Karpas-422 (cell line): ENCODE measurements at places on chromosomes 2 and 18. TPM values are rescaled to one million over a fixed set of nuclear protein-coding genes. Genes with fewer than 3 reads are reported as not detected.

GRCh38 chr2:29449499-29449898 is 334.3 kb downstream of the CLIP4 start:
- H3K27ac ChIP-seq: no peak overlapping the region
- H3K36me3 ChIP-seq: no peaks in the 10 kb centered on the region
- H3K27me3 ChIP-seq: no peaks in the 10 kb centered on the region
- H3K4me1 ChIP-seq: no peaks in the 10 kb centered on the region
- no peak for DNase-seq

GRCh38 chr2:83808878-83809277 is 650.2 kb downstream of the SUCLG1 start:
- H3K36me3 ChIP-seq: no peaks in the 10 kb centered on the region
- no peak overlapping the region for H3K4me3 ChIP-seq
- no peak overlapping the region for H3K27ac ChIP-seq
- no peak for DNase-seq
- no peaks in the 10 kb centered on the region for H3K27me3 ChIP-seq

- no peaks in the 10 kb centered on the region for H3K27me3 ChIP-seq
- DNase-seq: no peak
- no peak overlapping the region for H3K4me3 ChIP-seq
- no peaks in the 10 kb centered on the region for H3K4me1 ChIP-seq
Measured at GRCh38 chr2:232927793-232928550, 57.9 kb downstream of the SNORC start.

The CSRNP3 gene
- 6.0 and 16.8 TPM in 2 replicates for total RNA-seq

The RNF152 gene
- 0.07 and 0.83 TPM in 2 replicates for total RNA-seq

The NFE2L2 gene
- total RNA-seq: 33.1 and 66.7 TPM in 2 replicates

The CD226 gene
- 5.1 and 6.4 TPM in 2 replicates for total RNA-seq

The DGUOK gene
- total RNA-seq: 88.0 and 130 TPM in 2 replicates

The FRZB gene
- total RNA-seq: not detected in 2 replicates
